ENCODE measurements at places on chromosomes 3 and 15.

GRCh38 chr3:65485826-65486469 is 552.8 kb downstream of the MAGI1 start:
- DNase-seq, result no peak

- DNase-seq, result no peak
Measured at GRCh38 chr3:170724599-170725280, 138.9 kb upstream of the SLC7A14 start.

GRCh38 chr15:39787479-39787878 is 4.8 kb upstream of the FSIP1 start:
- no peak for DNase-seq

- no peak for DNase-seq
Measured at GRCh38 chr3:33317963-33318709, 40.9 kb downstream of the FBXL2 start.

- no peak for DNase-seq
Measured at GRCh38 chr3:190617185-190617584, 103.3 kb downstream of the IL1RAP start.

DNA sequence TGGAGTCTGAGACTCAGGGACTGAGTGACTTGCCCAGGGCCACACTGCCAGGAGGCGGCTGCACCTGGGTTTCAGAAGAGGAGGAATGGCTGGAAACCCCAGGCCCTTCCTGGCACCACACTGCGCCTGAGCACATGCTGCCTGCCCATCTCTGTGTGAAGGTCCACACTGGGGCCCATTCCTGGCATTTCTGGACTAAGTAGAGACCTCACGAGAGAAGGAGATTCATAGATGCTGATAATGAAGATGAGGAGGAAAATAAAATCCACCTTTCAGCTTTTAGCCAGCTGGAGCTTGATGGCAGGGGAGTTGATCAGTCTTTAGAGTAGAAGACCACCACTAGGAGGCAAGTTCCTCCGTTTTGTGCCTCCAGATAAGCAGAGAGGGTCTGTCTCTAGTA is 40.2 kb upstream of the TF start:
- no peak for DNase-seq

GRCh38 chr3:69116897-69117296 is 5.5 kb downstream of the LMOD3 start:
- no peak for DNase-seq

DNA sequence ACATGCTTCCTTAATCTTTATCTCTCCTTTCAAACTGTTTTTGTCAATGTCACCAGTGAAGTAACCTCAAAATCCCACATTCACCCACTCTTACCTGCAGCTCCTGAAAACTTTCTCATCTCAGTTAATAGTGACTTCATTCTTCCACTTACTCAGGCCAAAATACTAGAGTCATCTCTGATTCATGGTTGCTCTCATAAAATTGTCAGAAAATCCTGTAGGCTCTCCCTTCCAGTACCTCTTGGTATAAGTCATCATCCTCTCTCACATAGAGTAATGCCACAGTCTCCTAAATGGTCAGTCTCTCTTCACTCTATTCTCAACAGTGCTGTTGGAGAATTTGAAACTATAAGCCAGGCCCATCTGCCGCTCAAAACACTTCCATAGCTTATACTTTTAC is 34.9 kb upstream of the POU1F1 start:
- DNase-seq, result no peak

GRCh38 chr3:196932600-196932999 is 9.7 kb downstream of the NCBP2 start:
- no peak for DNase-seq

DNA sequence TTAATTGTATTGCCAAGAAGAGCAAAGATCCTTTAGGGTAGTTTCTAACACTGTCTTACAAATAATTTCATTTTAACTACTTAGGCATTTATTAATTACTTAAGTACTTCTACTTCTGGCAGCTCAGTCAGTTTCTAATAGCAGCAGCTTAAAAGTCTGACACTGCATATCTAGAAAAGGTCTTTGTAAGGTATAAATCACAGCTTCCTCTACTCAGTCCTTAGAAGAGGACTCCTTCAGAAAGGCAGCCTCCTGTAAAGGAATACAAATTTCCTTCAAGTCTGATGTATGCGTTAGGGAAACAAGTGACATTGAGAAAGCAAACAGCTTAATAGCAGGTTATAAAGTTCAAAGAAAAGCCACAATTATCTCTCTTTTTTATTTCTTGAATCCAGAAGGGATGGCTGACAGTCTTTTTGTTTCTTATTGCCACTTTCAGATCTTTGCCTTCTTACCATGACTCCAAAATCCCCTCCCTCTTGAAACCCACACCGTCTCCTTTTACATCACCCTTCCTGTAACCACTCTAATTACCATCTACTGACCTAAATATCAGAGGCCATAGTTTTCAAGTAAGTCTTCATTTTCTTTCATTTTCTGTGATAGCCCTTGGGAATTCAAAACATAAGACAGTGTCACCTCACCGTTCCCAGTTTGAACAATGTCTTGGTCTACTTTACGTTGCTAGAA is 109.5 kb downstream of the CGGBP1 start:
- no peak for DNase-seq

GRCh38 chr15:70201425-70201775 is 103.7 kb upstream of the TLE3 start:
- no peak for DNase-seq

- DNase-seq, result no peak
Measured at GRCh38 chr3:193972832-193973231, 163.1 kb upstream of the HES1 start.

DNA sequence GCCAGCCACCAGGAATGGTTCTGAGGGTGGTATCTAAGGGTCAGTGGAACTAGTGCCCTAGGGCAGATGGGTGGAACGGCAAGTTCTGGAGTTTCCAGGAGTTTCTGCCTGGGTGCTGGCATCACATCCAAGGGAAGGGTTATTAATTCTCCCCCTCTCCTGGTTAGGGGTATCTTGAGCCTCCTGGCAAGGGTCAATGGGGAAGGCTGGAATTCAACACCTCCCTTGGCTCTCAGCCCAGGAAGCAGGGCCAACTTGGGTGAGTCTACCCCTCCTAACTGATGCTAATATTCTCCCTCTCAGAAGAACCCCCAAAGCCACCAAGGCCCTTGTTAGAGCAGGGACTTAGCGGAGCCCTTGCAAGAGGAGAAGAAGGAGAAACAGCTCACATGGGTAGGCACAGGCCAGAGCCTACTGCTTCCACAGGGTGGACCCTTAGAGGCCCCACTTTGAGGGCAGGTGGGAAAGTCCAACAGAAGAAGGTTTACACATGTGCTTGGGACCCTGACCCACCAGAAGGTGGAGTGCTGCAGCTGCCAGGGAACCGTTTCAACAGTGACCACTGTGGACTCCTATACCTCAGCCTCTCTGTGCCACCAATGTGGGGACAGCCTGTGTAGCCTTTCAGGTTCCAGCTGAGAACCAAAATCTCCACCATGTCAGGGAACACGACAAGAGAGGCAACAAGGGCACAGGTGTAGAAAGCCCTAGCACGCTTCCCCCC is 3.3 kb downstream of the TMEM115 start:
- no peak for DNase-seq

Measured in T-helper 22 cell (primary cell).